HS-27A (cell line): ENCODE measurements at places on chromosomes 12 and 14.

- DNase-seq = no peak
Observed at GRCh38 chr14:51527073-51527472, 124.6 kb upstream of the FRMD6 start.

DNA sequence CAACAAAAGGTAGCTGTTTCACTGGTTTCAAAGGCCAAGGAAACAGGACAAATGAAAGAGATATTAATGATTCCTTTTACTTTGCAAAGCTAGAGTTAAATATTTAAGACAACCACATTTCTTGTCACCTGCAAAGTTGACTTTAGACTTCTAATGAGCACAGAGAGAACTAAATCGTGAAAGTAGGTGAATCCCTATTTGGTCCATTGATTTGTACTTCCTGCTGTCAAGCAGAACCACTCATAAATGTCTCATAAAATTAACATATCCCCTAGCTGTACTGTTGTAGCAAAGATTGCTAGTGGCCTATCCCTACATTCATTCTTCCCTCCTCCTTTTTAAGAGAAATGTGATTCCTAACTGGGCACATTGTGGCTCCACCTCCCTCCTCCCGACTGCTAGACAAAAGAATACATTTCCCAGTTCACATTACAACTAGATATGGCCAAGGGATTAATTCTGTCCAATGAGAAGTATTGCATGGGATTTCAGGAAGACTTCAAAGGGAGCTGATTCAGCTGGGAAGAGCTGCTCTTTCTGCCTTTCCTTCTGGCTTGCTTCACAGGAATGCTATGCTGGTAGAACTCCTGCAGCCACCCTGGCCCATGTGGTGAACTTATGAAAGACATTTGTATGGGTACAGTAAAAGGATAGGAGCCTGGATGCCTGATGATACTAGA lies 227.5 kb upstream of the ABCD2 start:
- DNase-seq = no peak

DNA sequence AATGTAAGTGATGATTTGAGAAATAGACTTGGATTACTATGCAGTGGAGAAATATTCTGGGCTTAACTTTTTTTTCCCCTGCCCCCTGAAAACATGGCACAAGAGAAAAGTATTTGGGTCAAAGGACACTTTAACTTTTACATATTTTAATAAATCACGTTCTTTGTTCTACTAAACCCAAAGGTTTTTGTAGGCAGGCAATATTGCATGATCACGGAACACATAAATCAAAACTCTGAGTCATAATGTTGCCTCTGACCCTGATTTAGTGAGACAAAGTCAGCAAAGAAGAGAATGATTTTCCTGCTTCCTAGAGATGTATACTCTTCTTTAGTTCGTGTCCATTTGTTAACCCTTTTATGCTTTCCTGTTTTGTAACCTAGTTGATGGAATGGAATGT lies 38.0 kb downstream of the ABCD2 start:
- no peak for DNase-seq

GRCh38 chr14:76863724-76864407 lies 37.7 kb downstream of the LRRC74A start:
- no peak for DNase-seq

- no peak for DNase-seq
Observed at GRCh38 chr14:80215756-80216581, 4.7 kb upstream of the DIO2 start.

DNA sequence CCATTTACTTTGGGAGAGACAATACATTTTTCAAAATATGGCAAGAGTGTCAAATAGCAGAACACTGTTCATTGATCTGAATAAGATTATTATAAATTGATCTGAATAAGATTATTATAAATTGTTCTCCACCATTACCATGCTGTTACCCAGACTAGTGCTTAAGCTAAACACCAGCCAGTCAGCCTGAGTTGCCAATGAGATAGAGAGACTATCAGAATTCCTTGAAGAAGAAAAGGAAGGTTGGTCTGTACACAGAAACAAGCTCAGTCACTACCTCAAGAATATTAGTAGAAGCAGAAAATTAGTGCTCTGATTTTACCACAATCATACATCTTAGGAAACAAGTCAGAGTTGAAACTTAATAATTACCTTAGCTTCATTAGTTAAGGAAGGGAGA lies 469.8 kb downstream of the FOXG1 start:
- DNase-seq = no peak
